ENCODE measurements at places on chromosomes 2 and 18.

GRCh38 chr2:80252294-80252986 is 52.1 kb downstream of the LRRTM1 start:
- no peak for DNase-seq

DNA sequence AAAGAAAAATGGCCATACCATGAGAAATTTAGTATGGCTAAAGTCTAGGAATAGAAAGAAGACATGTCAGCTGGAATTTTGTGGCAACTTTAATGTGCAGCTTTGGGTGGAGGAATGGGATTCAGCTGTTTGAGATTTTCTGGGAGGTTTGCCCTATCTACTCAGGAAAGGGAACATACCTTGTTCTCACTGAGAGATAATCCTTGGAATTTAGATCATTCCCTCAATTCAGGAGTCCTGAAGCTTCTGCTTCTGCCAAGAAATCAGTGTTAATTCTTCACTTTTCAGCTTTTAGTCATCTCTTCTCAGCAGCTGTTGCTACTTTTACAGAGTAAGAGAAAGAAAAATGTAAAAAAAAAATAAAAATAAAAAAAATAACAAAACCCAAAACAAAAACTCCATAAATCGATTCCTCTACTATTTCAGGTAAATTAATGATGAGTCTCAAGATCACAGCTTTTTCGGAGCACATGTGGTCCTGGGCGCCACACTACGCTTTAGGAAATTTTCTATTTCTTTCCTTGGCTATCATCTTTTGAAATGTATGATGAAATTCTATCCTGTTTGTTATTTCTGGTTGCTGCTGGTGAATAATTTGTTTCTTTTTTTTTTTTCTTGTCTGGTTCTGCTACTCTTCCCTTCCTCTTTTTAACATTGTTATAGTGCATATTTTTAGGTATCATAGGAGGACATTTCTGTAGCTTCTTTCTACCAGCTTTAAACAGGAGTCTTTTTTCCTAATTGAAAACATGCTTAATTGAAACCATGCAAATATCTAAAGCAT is 18.9 kb upstream of the BAZ2B start:
- no peak for DNase-seq

GRCh38 chr2:120020554-120020953 is 7.7 kb downstream of the EPB41L5 start:
- peak; percentile 36 for DNase-seq

- DNase-seq: no peak
These were observed 777 bp downstream of the GALNT3 start for GRCh38 chr2:165793161-165793778.

- no peak for DNase-seq
These were observed 68.7 kb upstream of the ACSL3 start for GRCh38 chr2:222792001-222792611.

GRCh38 chr18:1861473-1861872 is 709.8 kb downstream of the METTL4 start:
- DNase-seq: no peak

DNA sequence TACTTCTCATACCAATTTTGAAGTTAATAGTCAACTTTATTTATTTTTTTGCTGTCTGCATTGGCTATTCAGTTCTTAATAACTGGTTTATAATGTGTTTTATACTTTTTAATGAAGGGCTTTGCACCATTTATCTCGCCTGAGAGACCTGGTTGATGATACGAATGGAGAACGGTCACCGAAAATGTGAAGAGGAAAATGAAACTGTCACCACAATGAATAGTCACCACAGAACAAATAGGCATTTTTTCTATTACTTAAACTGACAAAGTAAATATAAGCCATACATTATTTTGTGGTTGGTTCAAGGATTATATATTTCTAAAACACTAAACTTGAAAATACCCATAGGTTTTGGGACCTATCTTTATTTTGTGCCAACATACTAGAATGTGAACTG is 20.4 kb downstream of the C18orf54 start:
- no peak for DNase-seq

DNA sequence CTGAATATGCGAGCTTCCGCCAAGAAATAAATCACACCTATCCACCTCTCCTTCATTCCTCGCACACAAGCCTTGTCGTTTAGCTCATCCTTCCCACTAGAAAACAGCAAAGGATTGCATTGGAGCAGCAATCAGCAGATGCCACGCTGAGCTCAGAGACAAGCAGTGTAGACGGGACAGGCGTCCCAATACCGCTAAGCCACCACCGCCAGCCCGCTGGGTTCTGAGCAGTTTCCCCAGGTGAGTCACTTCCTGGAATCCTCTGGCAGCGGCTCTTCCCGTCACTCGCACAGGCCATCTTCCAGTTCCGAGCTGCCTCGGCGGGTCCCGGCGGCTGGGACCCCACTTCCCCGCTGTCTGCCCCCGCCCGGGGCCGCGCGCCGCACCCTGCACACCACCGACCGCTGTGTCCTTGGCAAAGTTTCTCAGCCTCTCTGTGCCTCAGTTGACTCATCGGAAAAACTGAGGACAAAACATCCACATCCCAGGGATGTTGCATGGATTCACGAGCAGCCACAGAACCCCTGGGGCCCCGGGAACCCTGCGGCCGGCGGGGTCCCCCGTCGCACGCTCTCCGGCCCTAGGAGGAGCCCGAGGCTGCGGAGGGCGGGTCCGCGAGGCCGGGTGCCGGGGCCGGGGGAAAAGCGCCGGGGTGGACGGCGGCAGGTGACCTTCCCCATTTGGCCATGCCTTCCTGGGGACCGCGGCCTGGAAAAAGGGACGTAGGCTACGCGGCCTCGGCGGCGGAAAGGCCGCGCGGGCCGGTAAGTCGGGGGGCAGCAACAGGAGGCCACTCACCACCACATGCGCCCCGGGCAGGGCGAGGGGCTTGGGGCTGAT is 573 bp downstream of the KDSR start:
- DNase-seq: peak; percentile 59

- peak; percentile 94 for DNase-seq
These were observed 145.1 kb upstream of the PID1 start for GRCh38 chr2:229416116-229416694.

GRCh38 chr18:6414723-6415417 is at the start of gene L3MBTL4:
Gene L3MBTL4 (minus strand): TSS chr18:6414911. CDS start chr18:6311625, 103,286 bp downstream.
- DNase-seq: no peak

GRCh38 chr2:42089340-42089925 is 41.6 kb downstream of the PKDCC start:
- peak; percentile 73 for DNase-seq

GRCh38 chr2:181774685-181775084 is 94.4 kb upstream of the NEUROD1 start:
- DNase-seq: peak; percentile 52

DNA sequence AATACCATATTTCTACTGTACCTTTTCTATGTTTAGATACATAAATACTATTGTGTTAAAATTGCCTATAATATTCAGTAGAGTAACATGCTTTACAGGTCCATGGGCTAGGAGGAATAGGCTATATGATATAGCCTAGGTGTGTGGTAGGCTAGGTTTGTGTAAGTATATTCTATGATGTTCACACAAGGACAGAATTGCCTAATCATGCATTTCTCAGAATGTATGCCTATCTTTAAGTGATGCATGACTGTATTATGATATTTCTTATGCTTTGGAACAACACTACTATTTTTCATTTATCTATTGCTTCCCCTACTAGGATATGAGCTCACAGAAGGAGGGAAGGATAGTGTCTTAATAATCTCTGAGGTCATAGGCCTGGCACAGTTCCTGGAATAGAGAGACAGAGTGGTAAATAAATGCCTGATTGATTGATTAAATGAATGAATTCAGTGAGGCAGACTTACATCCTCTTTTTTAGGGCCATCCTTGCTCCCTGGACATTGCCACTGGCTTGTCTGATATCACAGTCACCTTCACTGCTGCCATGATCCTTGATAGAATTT is 121.0 kb downstream of the MYO3B start:
- no peak for DNase-seq

DNA sequence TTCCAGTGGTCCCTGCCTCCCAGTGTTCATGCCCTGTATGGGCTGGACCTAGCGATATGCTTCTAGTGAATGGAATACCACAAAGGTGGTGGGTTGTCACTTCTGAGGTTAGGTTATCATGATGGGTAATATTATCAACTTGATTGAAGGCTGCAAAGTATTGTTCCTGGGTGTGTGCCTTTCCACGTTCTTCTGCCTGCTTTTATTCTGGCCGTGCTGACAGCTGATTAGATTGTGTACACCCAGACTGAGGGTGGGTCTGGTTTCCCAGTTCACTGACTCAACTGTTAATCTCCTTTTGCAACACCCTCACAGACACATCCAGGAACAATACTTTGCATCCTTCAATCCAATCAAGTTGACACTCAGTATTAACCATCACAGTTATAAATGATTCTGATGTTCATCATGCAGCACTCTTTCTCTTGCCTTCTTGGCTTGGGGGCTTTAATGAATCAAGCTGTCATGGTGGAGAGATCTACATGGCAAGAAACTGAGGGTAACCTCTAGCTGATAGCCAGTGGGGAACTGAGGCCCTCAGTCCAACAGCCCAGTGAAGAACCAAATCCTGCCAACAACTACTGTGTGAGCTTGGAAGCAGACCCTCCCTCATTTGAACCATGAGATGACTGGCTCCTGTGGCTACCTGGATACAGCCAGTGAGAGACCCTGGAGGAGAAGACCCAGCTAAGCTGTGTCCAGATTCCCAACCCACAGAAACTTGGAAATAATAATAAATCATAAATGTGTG is 63.0 kb upstream of the CELF4 start:
- DNase-seq: no peak

DNA sequence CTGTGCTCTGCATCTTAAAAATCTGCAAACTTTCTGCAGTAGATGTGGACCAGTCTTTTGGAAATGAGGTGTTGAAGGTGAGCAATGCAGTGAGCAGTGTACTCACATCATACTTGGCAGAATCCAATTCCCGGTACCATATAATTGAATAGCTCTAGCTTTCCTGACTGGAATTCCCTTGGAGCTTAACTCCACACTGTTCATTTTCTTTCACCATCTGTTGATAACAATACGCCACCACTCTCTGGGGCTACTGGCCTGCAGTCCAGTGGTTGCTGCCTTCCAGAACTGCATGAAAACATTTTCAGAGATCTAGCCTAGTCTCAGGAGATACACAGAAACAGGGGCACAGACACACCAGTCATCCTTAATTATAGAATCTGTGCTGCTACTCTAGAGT is 820.0 kb upstream of the NXPH2 start:
- DNase-seq: no peak

DNA sequence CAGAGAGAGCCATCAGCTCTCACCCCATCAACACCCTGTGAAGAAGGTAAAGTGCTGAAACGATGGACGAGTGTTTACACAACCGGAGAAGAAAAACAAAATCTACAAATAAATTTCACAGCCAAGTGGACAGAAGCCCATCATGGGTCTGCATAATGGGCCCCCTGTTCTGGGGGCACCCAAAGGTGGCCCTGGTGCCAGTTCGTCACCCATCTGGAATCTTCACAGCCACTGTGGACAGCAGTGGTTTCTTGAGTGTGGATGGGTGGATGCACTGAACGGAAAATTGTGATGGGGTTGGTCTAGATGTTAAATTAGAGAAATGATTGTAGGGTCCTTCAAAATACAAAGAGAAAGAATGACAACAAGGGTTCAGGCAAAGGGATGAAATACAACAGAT is 38.8 kb downstream of the ANKMY1 start:
- DNase-seq: no peak

GRCh38 chr18:37533647-37534584 is 31.7 kb downstream of the CELF4 start:
- peak; percentile 3 for DNase-seq

- DNase-seq: no peak
These were observed 288.6 kb downstream of the SETBP1 start for GRCh38 chr18:44969214-44969795.

- no peak for DNase-seq
These were observed 26.8 kb downstream of the MAL start for GRCh38 chr2:95052307-95052706.

- no peak for DNase-seq
These were observed 73.8 kb downstream of the TANC1 start for GRCh38 chr2:159042115-159042850.

DNA sequence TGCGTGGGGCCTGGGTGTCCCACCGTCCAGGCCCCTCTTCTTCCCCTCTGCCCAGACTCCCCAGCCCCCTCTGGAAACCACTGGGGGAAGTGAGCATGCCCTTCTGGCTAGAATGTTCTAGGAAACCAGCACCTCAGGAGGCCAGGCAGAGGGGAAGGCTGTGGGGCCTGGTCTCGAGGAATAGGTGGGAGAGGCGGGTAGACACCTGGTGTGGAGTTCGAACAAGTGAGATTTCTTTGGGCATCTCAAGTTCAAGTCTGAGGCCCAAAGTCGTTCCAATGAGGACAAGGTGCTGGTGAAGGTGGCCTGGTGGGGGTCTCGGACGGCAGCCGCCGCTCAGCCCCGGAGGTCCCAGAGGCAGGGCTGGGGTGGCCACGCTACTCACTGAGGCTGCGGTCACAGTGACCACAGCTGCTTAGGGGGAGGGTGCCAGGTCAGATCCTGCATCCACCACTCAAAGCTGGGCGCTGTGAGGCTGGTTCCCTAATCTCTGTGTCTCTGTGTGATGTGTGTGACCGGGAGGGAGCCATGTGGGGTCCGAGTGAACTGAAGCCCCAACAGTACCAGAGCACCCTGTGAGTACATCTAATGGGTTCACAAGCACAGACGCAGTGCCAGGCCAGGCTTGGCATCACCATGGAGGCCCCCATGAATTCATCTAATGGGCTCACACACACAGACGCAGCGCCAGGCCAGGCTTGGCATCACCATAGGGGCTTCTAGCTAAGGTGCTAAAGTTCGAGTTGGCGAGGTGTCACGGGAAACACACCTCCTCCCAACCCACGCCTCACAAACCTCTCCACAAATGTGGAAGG is 26.5 kb upstream of the PXDN start:
- no peak for DNase-seq

DNA sequence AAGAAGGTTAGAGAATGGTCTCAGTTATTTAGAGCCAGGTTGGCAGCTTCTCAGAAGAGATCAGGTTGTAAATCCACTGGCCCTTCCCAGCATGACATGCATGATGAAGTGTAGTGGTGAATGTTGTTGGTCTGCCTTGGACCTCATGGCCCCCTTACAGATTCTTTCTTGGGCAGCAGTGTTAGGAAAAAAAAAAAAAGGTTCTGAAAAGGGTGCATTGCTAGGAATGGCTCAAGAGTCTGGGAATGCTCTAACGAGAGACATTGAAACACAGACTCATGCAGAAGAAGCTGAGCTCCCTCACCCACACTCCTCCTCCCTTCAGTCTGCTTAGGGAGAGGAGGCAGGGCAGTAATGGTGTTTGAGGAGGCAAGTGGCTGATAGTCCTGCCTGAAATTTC is 105.5 kb downstream of the POLE4 start:
- no peak for DNase-seq

GRCh38 chr2:168146892-168147810 is 100.2 kb downstream of the STK39 start:
- DNase-seq: no peak

DNA sequence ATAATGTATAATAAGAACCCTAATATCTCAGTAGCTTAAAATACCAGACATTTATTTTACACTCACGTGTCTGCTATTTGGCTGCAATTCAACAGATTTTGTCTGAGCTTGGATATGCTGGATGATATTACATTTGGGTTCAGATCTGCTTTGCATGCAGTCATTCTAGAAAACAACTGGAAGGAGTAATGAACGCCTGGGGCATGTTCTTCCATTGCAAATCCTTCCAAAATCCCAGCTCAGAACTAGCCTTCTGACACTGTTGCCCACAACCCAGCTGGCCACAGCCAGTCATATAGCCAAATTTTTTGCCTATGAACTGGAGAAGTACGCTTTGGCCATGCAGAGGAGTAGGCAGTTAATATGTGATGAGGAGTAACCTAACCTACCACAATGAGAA is 597.8 kb upstream of the VRK2 start:
- DNase-seq: peak; percentile 11
